ENCODE measurements at places on chromosomes 7 and 10.
A peak's percentile ranks its signal among the peaks of the same experiment; 100 is the strongest.

- peak; percentile 56 for DNase-seq
These were observed 1.0 kb upstream of the LRRN3 start for GRCh38 chr7:111089822-111090426.

DNA sequence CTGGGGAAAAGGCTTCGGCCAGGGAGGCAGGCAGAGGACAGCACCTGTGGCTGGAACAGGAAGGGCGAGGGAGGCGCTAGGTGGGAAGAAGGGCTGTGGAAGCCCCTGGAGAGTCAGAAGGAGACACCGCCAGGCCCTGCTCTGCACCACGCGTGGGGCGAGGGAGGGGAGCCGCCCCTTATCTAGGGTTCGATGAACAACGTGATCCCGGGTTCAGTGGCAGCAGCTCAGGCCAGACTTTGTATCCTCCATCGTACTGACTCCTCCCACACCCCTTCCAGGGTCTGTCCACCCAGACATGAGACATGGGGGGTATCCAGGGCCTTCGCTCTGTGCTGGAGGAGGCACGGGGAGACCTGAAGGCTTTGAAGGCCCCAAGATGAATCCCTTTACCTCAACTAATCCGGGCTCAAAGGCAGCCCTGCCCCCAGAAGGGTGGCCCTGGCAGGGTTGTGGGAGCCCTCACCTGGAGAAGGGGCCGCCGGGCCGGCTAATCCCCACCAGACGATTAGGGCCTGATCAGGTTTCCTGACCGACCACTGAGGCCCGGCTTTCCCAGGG lies 110.8 kb downstream of the PDGFA start:
- DNase-seq, result no peak

GRCh38 chr7:134946260-134946659 lies 40.0 kb upstream of the AGBL3 start:
- no peak for DNase-seq

DNA sequence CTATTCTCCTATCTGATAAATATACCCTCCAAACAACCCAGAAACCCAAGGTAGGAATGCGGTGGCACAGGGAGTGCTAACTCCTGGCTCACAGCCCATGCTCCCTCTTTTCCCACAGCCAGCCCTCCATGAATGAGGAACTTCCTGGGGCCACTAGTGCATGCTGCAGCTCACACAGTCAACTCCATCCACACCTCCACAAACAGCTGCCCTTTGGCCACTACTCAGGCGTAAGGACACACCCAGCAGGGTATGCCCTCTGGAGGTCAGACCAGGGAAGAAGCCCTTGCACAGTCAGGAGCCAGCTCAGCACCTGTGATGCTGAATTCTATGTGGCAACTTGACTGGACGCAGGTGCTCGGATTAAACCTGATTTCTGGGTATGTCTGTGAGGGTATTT lies 85.2 kb upstream of the PIK3CG start:
- DNase-seq, result peak; percentile 29

DNA sequence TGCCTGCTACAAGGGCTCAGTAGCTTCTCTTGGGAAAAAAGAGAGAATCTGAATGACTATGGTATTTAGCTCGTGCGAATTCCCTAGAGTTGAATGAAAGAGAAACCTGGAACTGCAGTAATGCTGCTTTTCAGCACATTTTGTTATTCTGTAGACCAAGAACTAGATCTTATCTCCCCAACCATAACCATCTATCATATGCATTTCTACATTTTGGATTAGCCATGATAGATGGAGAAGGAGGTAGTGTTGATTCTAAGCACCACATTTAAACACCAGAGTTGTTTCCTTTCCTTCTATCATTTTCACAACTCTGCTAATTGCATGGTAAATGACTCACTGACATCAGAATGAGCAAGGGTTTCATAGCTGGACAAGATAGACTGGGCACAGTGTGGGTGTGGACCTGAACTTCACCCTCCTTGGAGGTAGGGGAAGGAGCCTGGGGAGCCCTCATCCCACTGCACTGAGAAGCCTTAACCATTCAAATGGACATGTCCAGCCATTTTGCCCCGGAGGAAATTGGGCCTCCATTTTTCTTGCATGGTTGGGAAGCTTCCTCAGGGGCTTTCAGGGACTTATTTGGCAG lies 55.3 kb upstream of the BMPER start:
- DNase-seq, result no peak

- peak; percentile 89 for DNase-seq
These were observed 139.3 kb downstream of the GLI3 start for GRCh38 chr7:42097752-42098151.

DNA sequence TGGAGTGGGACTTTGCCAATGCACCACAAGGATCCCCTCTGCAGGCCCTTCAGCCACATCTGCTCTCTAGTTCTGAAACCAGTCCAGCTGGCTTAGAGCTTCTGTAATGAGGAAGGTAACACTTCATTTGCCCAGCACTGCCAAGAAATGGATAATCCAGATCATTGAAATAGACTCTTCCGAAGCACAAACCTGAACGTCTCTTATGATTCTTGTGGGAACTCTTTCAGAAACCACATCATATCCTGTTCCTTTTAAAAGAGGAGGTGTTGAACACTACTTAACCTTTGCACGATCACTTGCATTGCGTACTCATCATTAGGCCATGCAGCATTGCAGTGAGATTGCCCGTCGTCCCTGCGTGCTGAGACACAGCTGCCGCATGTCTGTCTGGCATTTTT lies 25.8 kb upstream of the PLPP4 start:
- DNase-seq, result no peak

- no peak for DNase-seq
These were observed 45.4 kb upstream of the NAMPT start for GRCh38 chr7:106329971-106330733.

DNA sequence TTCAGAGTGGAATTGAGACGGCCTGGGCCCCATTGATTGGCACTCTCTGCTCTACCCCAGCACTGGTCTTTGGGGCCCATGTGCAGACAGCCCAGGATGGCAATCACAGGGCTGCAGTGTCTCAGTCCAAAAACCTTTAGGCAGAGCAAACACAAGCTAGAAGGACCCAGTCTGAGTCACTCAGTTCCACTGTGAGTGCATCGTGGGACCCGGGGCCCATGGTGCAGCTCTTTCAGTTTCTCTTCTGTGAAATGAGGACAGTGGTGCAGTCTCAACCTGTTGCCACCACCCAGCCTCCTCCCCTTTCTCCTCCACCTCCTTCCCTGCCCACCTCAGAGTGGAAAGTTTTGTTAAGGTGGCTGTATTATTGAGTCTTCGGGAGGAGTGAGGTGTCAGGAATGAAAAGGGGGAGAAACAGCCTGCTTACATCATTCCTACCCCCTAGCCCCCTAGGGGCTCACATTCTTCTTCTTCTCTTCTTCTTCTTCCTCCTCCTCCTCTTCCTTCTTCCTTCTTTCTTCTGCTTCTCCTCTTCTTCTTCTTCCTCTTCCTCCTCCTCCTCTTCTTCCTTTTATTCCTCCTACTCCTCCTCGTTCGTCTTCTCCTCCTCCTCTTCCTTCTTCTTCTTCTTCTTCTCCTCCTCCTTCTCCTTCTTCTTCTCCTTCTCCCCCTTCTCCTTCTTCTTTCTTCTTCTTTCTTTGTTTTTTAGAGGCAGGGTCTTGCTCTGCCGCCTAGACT lies 19.5 kb upstream of the CARD11 start:
- no peak for DNase-seq

- peak; percentile 51 for DNase-seq
These were observed 57.9 kb downstream of the STK32C start for GRCh38 chr10:132249824-132250375.

DNA sequence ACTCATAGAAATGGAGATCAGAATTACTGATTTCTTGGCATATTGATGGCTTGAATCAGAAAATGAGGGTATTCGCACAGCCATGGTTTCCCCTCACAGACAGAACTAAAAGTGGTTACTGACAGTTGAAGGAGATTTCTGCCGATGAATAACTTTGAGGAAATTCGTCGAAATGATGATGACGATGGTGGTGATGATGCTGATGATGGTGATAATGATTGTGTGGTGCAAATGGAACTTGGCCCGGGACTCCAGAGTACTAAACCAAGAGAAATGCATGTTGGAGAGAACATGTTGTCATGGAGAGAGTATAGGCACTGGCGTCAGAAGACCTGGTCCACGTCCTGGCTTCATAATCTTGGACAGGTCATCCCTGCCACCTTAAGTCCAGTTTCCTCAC lies 163.2 kb downstream of the EVX1 start:
- DNase-seq, result no peak

GRCh38 chr10:20299034-20299736 lies 483.0 kb downstream of the PLXDC2 start:
- DNase-seq, result no peak

GRCh38 chr7:17318146-17318545 lies 19.7 kb downstream of the AHR start:
- no peak for DNase-seq

GRCh38 chr7:97819161-97819560 lies 53.0 kb downstream of the ASNS start:
- peak; percentile 24 for DNase-seq

- DNase-seq, result peak; percentile 26
These were observed 56.2 kb downstream of the JMJD1C start for GRCh38 chr10:63409465-63410027.

- no peak for DNase-seq
These were observed 19.8 kb downstream of the CCNY start for GRCh38 chr10:35355971-35356724.

GRCh38 chr10:107477266-107477665 lies 312.8 kb upstream of the SORCS1 start:
- DNase-seq, result no peak

- peak; percentile 53 for DNase-seq
These were observed 11.4 kb upstream of the PAX4 start for GRCh38 chr7:127629268-127629854.

DNA sequence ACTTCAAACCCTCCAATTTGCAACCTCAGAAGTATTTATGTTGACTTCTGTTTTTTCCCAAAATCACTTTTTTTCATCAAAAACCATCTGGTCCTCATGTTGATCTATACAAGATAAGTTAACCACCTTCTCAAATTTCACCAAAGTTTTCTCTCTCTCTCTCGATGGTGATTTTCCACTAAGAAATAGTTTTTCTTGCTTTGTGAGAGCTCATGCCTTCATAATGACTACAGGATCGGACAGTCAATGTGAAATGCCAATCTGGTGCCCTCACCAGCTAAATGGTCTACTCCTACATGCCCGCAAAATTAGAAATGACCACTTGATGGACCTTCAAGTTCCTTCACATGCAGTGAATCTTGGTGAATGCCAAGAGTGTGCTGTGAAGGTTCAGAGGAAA lies 40.4 kb downstream of the CNNM1 start:
- no peak for DNase-seq

DNA sequence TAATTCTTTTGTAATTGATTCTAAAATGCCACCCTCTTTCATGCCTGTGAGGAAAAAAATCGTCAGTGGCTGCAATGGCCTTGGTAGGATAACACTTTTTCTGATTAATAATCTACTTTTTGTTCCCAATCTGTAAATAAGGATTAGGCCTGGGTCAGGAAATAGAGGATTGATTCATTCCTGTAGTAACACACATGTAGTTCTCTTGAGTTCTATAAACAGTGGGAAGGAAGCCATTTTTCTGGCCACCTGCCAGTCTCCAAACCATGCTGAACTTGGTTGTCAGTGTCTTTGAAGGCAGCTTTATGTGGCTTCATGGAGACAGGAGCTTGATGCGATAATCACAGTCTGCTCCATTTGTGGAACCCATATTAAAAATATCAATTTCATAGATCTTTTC lies 169.3 kb upstream of the NFE2L3 start:
- no peak for DNase-seq

DNA sequence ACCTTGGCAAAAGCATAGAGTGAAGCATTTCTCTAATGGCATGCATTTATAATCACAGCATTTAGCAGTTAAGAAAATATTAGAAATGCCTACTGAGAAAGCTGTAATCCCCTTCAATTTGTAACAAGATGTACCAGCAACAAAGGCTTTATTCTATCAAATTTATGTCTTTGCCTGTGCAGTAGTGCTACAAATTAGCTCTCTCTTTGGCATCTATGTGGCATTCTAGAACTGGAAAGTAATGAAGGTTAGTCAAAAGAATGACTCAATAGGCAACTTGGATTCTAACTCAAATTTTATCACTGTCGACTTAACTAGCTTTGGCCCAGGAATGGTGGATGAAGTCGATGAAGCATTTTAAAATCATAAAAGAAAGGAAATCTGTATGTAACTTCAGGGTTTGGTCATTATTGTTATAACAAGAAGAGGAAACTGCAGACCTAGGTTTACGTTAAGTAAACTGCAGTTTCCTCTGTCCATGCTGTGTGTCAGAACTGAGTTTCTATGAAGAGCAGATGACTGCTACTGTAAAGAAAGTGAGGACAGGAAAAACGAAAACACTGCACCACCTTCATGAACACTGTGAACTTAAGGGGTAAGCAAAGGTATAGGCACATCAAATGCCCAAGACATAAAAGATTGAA lies 140.0 kb downstream of the RAPGEF5 start:
- DNase-seq, result no peak

DNA sequence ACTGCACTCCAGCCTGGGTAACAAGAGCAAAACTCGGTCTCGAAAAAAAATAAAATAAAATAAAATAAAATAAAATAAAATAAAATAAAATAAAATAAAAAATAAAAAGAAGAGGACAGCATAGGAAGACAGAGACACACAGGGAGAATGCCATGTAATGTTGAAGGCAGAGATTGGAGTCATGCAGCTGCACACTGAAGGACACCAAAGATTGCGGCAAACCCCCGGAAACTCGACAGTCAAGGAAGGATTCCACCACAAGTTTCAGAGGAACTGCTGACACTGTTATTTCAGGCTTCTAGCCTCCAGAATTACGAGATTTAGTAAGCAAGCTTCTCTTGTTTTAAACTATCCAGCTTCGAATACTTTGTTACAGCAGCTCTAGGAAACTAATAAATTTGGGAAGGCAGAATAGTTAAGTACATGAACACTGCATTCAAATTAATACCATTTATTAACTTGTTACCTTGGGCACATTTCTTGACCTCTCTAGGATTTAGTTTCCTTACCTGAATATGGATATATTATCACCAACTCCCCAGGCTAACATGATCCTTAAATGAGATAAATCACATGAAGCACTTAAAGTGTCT lies 9.5 kb downstream of the CPED1 start:
- peak; percentile 13 for DNase-seq

- peak; percentile 52 for DNase-seq
These were observed 484.0 kb upstream of the GALNT17 start for GRCh38 chr7:70647801-70648498.

DNA sequence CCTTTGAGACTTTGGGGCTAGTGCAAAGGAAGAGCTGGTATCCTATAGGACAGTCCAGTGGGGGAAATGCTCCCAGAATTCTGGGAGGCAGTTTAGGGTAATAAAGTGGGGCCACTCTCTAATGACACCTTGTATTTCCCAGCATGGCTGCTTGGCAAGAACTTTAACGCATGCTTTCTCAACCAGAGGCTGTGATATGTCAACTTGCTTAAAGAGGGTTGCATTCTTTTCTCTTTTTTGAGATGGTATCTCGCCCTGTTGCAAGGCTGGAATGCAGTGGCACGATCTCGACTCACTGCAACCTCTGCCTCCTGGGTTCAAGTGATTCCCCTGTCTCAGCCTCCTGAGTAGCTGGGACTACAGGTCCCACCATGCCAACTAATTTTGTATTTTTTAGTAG lies 38.4 kb downstream of the ALDH18A1 start:
- no peak for DNase-seq
